ENCODE measurements at places on chromosomes 5 and 9.

DNA sequence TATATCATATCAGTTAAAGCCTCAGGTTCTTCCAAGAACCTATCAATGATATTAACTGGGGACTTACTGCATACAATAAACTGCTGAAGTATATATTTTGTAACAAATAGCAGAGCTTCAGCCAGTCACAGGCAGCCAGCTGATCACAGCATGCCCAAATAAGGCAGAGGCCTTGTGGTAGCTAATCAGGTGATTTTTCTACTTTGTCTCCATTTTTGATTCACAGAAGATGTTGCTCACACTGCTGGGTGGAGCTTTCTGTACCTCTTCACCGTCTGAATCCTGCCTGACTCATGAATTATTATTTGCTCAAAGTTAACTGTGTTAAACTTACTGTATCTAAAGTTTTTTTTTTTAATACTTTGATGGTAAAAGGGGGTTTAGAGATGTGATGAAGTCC lies 357.4 kb downstream of the PSAT1 start:
- no peak for DNase-seq

DNA sequence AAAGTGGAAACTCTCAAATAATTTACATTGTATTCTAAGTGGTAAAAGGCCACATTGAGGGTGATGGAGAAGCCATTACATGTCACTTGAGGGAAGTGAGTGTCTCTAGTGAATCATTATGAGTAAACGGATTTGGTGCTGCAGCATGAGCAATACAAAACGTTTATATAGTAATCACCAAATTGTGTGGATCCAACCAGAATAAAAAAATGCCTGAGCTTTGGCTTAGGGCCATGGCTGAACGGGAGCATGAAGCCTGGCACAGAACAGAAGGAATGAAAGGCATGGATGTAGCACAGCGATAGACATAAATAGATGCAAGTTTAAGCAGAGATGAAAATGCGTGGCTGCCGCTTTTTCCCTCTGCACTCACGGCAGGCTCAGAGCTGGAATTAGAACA lies 58.3 kb downstream of the PTTG1 start:
- DNase-seq, result no peak

GRCh38 chr5:172795318-172795977 lies 24.5 kb upstream of the DUSP1 start:
- no peak for DNase-seq

DNA sequence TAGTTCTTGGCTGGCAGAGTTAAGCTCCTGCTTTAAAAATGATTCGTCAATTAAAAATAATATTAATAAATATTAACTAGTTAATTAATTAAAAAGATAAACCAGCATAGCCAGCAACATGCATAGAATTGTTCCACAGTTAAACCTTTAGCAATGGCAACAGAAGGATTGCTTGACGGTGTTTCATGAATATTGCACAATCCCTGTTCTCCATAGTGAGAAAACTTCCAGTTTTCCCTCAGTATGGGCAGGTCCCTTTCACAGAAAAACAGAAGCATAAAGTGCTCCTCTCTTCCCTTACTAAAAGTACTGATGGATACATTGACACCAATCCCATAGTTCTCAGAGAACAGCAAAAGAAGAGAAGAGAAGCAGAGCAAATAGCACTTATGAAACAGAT lies 71.4 kb upstream of the CAST start:
- no peak for DNase-seq

GRCh38 chr9:14136646-14137370 lies 177.1 kb downstream of the NFIB start:
- peak; percentile 40 for DNase-seq

DNA sequence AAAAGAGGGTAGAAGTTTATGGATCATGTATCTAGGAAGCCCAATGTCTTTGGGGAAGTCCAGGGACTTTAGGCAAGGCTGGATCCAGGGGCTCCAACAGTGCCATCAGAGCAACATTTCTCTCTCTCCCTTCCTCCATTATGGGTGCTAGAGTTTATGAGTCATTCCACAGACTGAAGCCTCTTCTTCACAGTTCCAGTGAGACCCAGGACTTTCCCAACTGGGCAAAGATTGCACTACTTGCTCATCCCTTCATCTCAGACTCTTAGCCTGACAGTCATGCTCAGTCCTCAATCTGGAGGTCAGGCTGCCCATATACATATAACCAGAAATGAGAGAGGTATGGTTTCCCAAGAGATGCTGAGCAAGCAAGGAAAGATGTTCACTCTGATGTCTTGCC lies 110.7 kb downstream of the FEM1C start:
- no peak for DNase-seq

DNA sequence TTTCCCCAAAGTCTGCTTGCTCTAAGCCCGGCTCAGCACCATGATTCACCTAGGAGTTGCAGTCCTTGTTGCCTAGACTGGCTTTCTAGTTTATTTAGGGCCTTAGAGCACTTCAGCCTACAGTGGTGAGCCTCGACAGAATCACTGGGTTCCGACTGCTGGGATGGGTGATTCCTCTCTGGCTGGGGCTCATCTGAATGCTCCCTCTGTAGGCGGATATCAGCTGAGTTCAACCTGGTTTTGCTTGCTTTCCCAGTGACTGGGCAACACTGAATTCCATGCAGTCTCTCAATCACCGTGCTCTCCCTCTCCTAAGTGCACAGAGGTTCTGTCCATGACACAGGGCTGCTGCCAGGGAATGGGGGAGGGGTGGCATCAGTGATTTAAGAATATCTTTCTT lies 54.1 kb downstream of the OSMR start:
- no peak for DNase-seq

DNA sequence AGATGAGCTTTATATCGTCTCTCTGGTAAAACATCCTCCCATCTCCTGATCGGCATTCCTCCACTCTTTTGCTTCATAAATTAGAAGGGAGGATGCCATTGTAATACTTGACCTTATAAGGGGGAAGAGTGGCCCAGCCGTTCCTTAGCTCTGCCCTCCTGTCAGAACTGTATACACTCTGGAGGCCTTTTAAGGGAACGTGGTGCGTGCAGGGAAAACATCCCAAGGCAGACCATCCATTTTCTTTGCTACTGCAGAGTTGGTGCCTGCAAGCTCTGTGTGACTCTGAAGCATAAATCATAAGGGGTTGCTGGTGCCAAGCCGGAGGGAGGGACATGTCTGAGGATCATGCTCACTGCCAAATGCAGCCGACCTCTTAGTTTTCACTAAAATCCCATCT lies 90.4 kb downstream of the PGM5 start:
- no peak for DNase-seq

GRCh38 chr5:40826489-40827187 lies 8.4 kb downstream of the RPL37 start:
- no peak for DNase-seq

GRCh38 chr5:131848662-131849061 lies 51.8 kb upstream of the FNIP1 start:
- DNase-seq, result no peak

DNA sequence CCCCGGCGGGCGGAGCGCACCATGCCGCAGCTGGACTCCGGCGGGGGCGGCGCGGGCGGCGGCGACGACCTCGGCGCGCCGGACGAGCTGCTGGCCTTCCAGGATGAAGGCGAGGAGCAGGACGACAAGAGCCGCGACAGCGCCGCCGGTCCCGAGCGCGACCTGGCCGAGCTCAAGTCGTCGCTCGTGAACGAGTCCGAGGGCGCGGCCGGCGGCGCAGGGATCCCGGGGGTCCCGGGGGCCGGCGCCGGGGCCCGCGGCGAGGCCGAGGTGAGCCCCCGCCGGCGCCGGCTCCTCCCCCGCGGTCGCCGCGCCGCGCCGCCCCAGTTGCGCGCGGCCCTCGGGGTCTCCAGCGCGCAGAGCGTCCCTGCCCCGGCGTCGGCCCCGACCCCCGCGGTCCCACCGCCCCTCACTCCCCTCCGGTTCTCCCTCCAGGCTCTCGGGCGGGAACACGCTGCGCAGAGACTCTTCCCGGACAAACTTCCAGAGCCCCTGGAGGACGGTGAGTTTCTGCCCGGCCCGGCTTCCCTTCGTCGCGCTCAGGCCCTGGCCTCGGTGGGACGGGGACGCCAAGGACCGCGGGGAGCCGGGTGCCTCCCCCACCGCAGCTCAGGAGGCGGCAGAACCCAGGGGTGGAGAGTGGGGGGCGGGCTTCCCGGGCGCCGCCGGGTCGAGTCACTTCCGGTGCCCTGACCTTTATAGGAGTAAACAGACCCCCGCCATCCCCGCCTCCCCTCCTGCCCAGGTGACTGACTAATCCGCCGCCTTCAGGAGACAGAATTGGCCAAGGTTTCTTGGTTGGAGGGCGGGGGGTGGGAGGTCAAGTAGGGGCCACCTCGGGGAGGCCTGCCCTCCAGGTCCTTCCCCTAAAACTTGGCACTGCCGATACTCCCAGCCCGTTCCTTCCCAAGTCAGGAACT lies 665 bp downstream of the TCF7 start:
- no peak for DNase-seq

- DNase-seq, result no peak
Observed at GRCh38 chr9:114849450-114849849, 43.6 kb upstream of the TNFSF15 start.

DNA sequence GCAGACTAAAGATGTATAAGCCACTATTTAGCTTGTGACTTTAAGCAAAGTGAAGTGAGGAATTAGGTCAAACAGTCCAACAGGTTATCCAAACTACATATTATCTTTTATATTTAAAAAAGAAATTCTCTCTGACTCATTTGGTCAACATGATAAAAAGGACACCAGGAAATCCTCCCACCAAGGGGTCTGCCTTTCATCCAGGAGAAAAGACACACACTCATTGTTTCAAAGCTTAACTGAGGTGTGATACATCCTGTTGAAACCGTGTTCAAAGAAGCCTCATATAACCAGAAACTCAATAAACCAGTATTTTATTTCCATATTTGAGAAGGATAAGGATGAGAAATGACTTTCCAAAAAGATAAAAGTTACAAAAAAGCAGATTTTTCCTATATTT lies 417.1 kb downstream of the HCN1 start:
- no peak for DNase-seq

GRCh38 chr5:53319315-53319714 lies 161.1 kb upstream of the FST start:
- no peak for DNase-seq

DNA sequence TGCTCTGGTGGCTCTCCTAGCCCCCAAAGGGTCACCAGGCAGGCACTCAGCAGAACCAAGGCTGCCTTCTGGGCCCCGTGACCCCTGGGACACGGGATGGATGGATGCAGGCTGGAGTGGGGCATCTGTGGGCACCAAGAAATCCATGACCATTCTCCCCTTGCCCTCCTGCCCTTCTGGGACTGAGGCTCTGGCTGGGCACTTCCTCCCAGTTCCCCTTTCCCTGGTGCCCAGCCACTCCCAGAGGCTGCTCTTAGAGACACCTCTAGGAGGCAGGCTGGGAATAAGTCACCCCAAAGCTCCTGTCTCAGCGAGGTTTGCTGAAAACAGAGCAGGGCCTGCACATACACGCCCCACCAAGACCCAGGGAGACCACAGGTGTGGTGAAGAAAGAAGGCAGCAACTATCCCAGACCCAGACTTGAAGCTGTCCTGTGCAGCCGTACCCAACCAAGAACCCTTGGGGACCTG lies 943 bp downstream of the STING1 start:
- DNase-seq, result no peak

DNA sequence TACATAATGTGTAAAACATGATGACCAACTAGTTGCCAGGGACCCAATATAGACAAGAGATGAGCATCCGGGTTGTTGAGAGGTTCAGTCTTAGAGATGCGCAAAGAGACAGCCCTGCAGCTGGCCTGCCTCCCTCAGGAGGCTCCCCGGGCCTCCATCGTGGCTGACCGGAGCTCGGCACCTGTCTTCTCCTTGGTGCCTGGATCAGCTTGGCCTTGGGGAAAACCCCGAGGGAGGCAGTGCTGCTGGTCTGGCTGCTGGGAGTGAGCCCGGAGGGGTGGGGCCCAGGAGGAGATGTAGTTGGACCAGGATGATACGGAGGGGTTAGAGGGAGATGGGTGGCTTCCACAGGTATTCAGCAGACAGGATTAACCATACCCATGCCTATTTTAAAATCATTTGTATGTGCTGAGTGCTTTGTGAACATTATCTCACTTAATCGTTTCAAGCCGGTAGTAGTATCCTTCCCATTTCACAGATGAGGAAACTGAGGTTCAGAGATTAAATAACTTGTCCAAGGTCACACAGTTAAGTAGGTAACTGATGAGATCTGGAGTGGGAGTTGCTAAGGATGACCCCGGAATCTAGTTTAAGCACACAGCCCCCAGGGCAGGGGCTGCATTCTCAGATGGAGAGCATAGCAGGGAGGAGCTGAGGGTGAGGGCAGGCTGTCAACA lies 173.8 kb downstream of the COL23A1 start:
- DNase-seq, result no peak

DNA sequence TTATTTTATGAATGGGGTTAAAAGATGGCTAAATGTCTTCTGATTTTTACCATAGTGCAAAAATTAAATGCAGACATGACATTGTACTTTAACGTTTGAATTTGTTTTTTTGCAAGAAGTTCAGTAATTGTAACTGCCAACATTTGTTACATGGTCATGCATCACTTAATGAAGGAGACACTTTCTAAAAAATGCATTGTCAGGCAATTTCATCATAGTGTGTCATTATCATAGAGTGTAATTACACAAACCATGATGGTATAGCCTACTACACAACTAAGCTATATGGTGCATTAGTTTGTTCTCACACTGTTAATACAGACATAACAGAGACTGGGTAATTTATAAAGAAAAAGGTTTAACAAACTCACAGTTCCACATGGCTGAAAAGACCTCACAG lies 50.0 kb upstream of the NAA35 start:
- no peak for DNase-seq

- DNase-seq, result no peak
Observed at GRCh38 chr9:109098960-109099308, 20.8 kb downstream of the TMEM245 start.

- no peak for DNase-seq
Observed at GRCh38 chr5:68347536-68347935, 132.0 kb downstream of the PIK3R1 start.

DNA sequence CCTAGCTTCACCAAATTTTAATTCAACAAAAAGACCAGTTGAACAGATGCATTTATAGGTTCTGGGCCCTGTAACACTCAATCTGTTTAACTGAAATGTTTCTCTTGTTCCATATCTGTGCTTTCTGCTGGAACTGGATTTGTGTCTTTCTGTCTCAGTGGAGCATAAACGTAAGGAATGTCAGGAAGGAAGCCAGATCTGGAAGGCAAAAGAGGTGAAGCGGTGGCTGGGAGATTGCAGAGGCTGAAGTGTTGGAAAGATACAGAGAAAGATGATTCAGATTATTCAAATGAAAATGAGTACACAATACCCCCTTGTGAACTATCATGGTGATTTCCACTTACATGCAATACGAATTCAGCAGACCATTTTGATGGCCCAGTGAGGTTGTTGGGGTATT lies 406.8 kb downstream of the BRINP1 start:
- DNase-seq, result no peak

DNA sequence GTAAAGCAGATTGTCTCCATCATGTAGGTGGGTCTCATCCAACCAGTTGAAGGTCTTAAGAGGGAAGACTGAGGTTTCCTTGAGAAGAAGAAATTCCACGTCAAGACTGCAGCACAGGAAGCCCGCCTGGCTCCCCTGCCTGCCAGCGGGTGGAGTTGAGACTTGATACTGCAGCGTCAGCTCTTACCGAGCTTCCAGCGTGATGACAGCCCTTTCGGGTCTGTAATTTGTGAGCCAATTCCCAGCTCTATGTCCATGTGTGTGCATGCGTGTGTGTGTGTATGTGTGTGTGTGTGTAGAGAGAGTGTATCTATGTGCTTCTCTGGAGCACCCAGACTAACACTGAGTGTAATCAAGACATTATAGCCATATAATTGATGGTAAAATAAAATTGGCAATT lies 379.7 kb upstream of the IRX2 start:
- DNase-seq, result no peak

GRCh38 chr5:150540615-150541396 lies 32.9 kb downstream of the NDST1 start:
- DNase-seq, result no peak

Data from NCI-H2081 treated with DMSO at 0.1 percent for 48 hours (cell line).